ENCODE measurements at places on chromosomes 2 and 18. TPM values are rescaled to one million over a fixed set of nuclear protein-coding genes. Genes with fewer than 3 reads are reported as not detected.
A peak's percentile ranks its signal among the peaks of the same experiment; 100 is the strongest.

Gene GAL3ST2
- polyA plus RNA-seq = 0.20 TPM

- DNase-seq = no peak
Observed at GRCh38 chr2:118442996-118443553, 354.8 kb downstream of the INSIG2 start.

DNA sequence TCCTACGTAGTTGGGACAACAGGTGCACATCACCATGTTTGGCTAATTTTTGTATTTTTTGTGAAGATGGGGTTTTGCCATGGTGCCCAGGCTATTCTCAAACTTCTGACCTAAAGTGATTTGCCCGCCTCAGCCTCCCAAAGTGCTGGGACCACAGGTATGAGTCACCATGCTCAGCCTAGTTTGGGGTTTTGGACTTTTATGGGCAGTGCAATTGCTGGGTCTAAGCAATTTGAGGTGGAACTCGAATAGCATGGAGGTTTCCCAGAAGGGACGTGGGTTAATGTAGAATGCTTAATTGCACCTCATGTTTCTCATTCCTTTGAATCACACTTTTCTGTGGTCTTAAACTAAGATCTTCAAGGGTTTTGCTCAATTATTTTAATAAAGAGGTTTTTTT is 102.3 kb upstream of the EPHA4 start:
- no peak for DNase-seq

DNA sequence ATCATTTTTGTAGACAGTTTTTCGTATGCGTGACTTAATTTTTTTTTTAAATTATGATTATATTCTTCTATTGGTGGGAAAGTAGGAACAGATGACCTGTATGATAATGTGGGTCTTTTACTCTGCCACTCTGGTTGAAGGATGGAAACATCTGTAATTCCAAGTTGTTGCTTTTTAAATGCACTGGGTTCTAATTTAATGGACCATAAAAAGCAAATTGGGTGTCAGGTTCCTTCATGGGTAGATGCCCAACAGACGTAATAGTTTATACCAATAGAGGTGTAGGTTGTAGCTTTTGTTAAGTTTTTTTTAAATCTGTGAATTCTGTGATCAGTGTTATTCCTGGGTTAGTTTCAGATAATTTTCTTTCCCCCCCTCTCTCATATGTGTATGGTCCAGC is 117.6 kb downstream of the MAP4K4 start:
- no peak for DNase-seq

GRCh38 chr2:100214265-100214971 is 72.0 kb upstream of the AFF3 start:
- peak; percentile 43 for DNase-seq

DNA sequence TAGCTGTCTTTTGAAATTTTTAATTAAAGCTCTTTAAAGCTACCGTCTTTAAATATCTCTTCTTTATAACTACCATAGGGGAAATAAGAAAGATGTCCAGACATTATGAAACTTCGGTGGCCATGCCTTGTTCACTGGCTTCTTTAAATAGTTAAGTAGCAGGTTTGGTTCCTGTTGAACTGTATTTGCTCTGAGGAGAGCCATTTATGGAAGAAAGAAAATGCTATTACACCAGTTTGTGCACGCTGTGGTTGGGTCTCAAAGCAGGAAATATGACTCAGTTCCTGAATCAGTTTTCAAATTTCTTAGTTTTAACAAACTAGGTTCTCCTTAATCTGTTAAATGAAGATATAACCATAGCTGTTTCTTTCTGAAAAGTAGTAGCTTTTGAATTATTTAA is 12.2 kb downstream of the ARPC2 start:
- DNase-seq = no peak

DNA sequence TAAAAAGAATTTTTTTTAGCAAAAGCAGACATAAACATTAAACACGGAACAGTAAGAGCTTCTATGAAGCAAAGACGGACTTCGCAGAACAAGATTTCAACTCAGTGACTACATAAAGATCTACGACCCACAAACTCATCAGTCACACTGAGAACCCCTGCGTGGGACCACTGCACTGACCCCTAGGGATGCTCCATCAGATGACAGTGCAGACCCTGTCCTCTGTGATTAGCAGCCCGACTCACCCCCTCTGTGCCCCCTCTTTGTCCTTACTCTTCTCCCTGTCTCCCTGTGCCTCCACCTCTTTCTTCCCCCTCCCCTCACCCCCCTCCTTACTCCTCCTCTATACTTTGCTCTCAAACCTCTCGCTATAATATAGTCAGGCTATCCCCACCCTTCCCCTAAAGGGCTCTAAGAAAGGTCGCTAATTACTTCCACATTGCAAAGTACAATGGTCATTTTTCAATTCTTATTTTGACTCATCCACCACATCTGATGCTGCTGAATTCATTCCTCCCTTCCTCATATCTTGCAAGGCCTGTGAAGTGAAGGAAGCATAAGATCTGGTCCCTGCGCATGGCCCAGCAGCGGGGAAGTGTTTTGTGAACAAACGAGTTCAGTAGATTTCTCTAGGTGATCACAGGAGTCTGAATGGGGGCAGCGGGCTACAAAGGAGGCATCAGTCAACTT is 89.3 kb downstream of the CABYR start:
- DNase-seq = peak; percentile 8

GRCh38 chr2:55431982-55432627 is 12.4 kb upstream of the CCDC88A start:
- DNase-seq = no peak
